ENCODE measurements at places on chromosomes 3 and 15.

GRCh38 chr3:158808697-158809096 lies 6.8 kb downstream of the MFSD1 start:
- no peak for DNase-seq

DNA sequence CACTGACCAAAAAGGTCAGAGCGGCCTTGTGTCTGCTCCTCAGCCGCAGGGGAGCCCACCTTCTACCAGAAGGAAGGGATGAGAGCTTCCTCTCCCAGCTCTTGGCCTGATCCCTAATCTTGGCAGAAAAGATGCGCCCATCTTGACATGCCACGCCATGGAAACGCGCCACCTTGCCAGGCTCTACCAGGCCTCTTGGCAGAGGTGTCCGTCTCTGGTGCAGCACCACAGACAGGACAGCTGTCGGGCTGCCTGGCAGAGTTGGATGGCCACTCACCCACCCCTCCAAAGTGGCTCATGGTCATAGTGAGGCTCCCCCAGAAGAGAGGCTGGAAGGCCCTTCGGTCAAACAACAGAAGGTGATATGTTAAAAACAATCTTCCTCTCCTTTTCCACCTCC lies 105.2 kb downstream of the LIPC start:
- no peak for DNase-seq

DNA sequence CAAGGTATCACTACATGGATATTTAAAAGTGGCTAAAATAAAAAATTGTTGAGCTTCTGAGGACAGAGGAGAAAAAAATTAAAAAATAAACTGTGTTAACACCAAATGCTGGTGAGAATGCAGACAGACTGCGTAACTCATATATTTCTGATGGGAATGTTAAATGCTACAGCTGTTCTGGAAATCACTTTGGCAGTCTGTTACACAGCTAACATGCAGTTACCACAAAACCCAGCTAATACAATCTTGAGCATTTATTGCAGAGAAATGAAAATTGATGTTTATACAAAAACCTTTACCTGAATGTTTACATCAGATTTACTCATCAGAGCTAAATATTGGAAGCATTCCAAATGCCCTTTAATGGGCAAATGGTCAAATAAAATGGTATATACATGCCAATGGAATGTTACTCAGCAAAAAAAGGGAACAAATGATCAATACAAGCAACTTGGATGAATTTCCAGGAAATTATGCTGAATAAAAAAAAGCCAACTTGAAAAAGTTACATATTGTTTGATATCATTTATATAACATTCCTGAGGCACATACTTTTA lies 24.6 kb downstream of the MNS1 start:
- DNase-seq: no peak

DNA sequence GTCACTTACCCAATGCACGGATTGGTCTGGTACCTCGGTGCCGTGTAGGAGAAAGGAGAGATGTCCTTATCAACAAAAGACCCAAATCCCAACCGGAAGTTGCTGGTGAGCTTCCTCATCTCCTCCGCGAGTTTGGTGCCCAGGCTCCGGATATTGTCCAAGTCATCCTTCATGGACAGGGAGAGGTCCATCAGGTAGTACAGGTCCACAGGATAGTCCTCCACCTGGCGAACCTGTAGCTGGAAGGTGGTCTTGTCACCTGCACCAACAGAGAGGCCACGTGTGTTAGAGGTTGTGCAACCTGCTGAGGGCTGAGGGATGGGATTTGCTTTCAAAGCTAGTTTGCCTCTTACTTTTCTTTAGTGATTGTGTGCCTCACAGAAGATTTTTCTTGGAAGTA lies 38.9 kb downstream of the ITGB5 start:
- DNase-seq: no peak

- DNase-seq: no peak
These were observed 1.8 kb downstream of the UBE2E1 start for GRCh38 chr3:23807424-23808015.

DNA sequence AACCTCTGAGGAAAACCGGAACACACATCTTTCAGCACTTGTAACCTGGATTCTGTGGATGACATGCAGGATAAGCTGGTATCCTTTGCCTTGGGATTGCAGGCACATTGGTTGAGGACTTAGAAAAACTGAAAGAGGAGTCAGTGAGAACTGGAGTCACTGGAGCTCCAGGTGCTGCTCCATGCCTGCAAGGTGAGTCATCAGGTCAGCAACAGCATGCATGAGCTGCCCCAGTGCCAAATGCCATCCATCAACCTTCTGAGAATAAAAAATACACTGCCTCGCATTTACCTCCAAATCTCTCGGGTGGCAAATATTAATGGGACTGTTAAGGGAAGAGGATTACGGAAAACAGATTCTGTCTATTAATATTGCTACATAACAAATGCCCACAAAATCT lies 729.1 kb downstream of the NTRK3 start:
- DNase-seq: no peak

DNA sequence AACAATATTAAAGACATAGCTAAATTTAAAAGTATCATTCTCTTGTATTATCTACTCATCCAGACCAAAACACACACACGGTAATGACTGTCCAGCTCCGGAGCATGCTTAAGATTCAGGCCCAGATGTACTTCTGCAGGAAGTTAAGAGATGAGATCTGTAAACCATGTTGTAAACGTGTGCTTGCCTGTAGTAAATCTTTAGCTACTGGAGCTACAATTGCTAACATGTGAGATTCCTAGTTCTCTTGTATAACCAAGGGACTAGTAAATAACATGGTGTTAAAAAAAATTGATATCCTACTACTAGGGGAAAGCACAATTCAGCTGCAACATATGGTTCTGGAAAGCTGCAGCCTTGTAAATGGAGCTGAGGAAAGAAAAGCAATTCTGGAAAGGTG lies 651.7 kb upstream of the CCDC54 start:
- DNase-seq: no peak

GRCh38 chr15:73550190-73550589 lies 83.0 kb downstream of the NPTN start:
- DNase-seq: no peak

- no peak for DNase-seq
These were observed 88.7 kb downstream of the ANKRD28 start for GRCh38 chr3:15708882-15709677.

- no peak for DNase-seq
These were observed 341.5 kb downstream of the FOXP1 start for GRCh38 chr3:71241981-71242560.

DNA sequence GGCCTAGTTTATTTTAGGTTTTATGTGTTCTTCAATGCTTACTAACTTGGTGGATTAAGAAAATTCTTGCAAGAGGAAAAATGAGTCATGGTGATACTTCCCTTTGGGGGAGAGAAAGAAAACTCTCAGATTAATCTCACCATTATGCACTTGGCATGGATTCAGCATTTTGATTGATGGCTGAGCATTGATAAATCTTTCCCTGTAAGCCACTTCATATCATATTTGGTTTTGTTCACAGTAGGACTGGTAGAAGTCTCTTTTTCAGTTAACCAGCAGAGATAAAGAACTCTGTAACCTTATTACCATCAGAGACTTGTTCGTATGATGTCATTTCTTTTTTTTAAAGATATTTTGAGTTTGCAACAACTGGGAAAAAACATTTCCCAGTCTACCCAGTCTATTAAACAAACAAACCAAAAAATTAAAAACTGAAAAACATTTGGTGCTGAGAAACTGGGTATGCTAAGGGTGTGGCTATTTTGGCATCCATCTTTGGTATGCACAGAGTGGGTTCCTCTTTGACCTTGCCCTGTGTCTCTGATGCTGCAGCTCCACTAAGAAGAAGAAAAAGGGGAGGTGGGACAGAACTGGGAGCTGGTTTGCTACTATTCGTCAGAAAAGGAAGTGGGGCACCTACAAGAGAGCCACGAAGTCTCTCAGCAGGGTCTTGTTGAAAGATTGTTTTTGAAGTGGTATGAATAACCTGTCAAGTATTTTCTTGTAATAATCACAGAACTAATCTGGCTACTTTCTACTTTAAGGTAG lies 17.2 kb downstream of the TMOD3 start:
- DNase-seq: no peak

DNA sequence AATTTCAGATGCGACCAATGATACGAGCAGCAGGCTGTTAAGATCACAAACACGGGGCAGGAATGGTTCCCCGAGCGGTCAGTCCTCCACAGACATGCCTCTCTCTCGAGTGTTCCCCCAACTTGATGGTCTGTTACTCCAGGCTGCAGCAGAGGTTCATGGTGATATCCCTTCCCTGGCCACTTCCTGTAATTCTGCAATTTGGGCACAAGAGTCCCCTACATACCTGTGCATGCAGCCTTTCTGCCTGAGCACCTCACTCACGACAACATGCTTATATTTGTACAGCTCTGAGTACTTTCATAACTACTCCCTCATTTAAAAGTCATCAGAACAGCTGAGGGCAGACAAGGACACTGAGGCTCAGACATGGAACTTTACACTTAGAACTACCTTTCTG lies 408.1 kb upstream of the NR2F2 start:
- no peak for DNase-seq

GRCh38 chr15:57609805-57610529 lies 18.3 kb downstream of the MYZAP start:
- DNase-seq: no peak

GRCh38 chr3:152466784-152467183 lies 198.1 kb downstream of the MBNL1 start:
- DNase-seq: no peak
